Right renal cortex interstitium (tissue), 3 donors: ENCODE measurements at places on chromosomes 2 and 18.

DNA sequence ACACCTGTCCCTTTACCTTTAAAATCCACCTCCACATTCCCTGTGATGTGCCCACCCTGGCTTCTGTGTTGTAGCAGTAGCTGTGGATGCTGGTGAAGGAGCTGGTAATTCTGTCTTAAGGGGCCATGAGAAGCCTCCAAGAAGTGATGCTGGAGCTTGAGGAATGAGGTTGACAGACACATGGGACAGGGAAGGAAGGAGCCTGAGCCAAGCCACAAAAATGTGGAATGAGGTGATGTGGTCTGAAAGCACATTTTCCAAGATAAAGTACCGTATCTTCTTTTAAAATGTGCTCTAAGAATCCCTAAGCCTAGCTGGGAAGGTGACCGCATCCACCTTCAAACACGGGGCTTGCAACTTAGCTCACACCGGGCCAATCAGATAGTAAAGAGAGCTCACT, 31.2 kb downstream of the VWA3B start:
- no peak for DNase-seq

DNA sequence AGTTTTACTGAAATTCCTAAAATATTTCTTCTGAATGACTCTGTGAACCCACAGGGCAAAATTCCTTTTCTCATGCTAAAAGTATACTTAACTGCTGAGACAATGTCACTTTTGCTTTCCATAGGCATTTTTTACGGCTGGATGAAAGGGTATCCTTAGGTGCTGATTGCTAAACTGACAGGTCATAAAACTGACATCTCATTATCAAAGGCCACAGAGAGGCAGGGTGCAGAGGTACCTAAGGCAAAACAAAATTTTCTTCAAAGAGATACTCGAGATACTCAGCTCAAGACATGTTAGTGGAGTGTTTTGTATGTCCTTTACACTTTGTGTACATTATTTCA, 62.0 kb upstream of the WDR75 start:
- no peak for DNase-seq

DNA sequence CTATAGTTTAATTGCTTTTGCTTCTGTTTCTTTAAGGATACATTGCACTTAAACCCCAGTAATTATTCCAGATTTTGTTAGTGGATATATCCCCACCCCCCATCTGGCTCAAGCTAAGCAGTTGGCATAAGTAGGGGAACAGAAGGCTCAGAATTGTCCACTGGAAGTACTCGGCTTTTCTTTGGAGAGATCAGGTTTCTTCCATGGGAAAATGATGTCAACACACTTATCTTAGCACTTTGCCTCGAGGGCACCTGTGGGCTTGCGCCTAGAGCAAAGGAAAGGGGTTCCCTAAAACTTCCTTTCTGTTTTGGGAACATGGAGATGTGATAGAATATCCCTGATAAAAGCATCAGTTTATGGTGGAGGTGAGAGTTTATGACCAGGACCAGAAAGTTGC, 130.6 kb downstream of the FMNL2 start:
- no peak for DNase-seq

DNA sequence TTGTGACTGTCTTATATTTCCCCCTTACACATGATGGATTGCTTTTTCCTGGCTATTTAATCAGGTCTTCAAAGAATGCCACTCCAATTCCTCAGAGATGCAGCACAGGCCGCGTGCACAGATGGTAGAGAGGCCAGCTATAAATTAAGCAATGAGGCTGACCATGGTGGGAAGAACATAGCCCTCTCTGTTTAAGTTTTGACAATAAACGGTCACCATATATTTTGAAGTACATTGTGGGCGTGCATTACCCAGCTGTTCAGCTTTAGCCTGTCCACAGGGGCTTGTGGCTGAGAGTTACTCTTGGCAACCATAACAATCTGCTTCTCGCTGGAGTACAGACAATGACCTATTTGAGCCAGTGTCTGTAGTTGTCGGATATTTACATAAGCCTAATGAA, 730.8 kb downstream of the DCC start:
- DNase-seq: no peak

- DNase-seq: no peak
Observed at GRCh38 chr2:14324308-14324707, 308.2 kb upstream of the LRATD1 start.

DNA sequence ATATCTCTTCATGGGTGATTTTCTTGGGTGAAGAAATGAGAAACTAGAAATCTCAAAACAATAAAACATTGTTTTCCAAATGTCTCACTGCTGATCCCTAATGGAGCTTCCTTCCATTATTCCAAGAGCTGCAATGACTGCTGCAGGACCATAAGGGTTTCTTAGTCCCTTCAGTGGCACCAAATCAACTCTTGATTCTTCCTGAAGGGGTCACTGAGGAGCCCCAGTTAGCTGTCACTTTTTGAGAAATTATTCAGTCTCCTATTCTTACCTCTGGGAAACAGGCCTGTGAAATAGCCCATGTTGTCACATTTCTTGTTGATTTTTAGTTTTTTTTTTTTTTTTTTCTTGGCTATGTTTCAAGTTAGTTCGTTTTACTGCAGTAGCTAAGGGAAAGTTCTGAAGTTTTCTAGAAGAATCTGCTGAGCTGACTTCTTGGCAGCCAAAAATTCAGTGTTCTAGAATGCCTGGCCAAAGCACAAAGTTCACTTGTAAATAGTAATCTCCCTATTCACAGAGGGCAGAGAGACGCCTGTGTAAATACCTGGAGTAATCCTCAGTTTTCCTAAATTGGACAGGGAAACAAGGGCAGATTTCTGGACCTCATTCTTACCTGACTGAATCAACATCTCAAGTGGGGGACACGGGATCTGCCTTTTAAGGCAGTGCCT, 480.0 kb downstream of the RIT2 start:
- no peak for DNase-seq

DNA sequence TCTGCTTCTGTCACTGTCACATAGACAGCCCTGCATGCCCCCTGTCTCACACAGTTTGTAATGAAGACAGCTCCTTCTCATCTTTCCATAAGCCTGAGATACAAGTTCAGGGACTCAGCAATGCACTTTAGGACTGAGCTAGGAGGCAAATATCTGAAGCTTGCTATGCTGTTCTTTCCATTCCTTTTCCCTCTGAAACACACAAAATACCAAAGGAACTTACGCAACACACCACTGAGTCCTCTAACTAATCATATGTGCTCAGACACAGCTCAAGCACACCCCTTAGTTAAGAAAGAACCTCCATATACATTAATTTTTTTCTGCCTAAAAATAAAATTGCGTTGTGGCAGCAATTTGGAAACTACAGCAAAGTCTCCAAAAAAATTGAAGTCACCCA, 17.9 kb downstream of the SERPINB8 start:
- DNase-seq: no peak

DNA sequence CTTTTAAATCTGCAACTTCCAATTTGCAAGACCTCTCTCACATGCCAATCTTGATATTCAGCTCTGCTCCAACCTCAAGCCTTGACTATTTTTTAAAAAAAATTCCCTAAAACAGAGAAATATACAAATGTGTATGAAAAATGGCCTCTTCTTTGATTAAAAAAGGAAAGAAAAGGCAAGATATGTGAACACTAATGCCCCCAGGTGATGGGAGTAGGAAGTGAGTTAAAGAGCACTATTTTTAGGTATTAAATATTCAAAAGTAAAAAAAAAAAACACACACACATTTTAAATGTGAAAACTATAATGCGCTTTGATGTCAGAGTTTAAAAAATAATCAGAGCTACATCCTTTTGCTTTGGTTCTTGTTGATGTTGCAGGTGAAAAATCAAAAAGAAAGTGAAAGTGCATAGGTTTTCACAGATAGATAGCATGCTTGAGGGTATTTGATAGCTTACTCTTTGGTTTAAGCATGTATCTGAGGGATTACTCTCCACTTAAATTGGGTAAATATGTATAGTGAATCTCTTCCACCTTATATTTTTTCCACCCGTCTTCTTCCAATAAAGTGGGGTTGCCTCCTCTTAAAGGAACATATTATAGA, 406.0 kb upstream of the POU3F3 start:
- DNase-seq: no peak
